Astrocyte (in vitro differentiated cells and primary cell): ENCODE measurements at places on chromosomes 5 and 9. TPM values are rescaled to one million over a fixed set of nuclear protein-coding genes. Genes with fewer than 3 reads are reported as not detected.
A peak's percentile ranks its signal among the peaks of the same experiment; 100 is the strongest.

- no peak for DNase-seq
These were observed 2.9 kb downstream of the DHX29 start for GRCh38 chr5:55304584-55304983.

DNA sequence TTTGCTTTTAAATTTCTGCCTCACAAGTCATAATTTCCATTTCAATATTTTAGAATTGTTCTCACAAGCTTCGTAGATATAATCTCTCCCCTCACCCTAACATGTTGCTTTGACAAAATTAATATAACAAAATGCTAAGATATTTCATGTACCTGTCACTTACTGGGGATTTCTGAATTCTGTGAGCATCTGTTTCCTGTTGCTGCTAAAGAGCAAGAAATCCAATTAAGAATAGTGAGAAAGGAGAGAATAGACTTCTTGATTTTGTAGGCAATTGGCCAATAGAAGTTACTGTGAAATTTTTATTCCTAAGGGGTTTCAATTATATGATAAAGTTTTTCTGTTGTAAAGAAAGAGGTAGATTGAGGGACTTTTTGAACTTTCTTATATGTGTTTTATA lies 796.5 kb upstream of the ARRDC3 start:
- DNase-seq = no peak

Gene SLC36A3
- total RNA-seq = not detected in 2 replicates

Gene CAMSAP1
- total RNA-seq = 27.3 and 34.8 TPM in 2 replicates

Gene PTPN3
- 0.79 and 1.1 TPM in 2 replicates for total RNA-seq

DNA sequence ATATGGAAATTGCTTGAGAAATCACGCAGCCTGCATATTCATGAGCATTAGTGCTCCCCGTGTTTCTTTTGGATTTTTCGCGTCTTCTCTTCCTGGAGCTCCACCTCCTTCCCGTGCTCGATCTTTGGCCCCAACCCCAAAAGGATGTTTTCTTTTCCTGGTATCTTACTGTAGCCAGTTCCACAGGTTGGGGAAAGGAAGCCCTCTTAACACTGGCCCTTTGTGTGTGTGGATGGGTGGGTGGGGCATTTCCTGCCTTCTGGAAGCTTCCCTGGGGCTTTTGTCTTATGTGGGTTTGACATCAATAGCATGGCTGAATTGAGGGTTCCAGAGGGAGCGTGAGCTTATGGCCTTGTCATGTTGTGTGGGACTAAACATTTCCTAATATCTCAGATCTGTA lies 21.9 kb downstream of the STXBP1 start:
- DNase-seq = no peak

DNA sequence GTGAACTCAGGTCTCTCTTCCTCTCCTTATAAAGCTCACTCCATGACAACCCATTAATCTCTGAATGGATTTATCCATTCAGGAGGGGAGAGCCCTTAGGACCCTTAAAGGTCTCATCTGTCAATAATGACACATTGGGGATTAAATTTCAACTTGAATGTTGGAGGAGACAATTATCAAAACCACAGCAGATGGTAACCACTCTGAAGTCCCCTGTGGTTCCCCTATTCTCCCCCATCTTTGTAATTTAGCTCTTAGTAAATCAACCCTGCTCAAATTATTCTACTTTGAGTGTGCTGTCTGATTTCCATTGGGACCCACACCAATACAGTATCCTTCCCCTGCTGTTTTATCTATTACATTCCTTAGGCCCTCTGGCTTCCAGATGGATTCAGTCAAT lies 72.0 kb upstream of the RAI14 start:
- no peak for DNase-seq

GRCh38 chr5:100901821-100902341 lies 1.2 kb downstream of the ST8SIA4 start:
- no peak for DNase-seq

Gene BTNL8
- not detected in 2 replicates for total RNA-seq

- DNase-seq = no peak
These were observed 33.0 kb downstream of the ERGIC1 start for GRCh38 chr5:172866802-172867748.

DNA sequence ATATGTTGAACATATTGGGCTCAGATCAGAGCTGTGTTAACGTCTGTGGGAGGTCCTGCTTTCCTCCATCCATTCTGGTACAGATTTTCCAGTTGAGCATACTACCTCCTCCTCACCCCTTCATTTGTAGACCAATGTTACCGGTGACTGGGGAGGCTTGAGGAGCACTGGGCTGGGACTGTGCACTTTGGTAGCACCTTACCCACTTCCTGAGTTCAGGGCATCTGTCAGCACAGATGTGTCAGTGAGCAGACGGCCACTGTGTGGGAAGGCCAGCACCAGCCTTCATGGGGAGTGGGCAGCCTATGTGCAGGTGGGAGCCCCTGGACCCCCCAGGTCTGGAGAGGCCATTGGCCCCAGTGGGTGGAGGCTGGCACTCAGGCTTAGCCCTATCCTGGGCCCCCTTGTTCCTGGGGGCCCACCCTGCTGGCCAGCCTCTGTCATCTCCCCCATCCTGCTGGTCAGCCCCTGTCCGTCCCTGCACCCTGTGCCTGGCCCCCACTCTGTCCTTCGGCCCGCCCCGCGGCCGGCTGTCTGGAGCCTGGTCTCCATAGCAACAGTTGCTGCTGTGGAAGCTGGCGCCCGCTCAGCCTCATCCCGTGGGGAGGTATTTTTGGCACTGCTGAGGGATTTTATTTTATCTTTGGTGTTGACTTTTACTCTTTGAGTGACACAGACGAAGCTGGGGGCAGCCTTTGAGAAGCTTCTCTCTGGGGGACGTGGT lies 21.3 kb downstream of the WNK2 start:
- peak; percentile 6 for DNase-seq

GRCh38 chr9:132590318-132591182 lies 8.1 kb downstream of the BARHL1 start:
- no peak for DNase-seq

Gene FOXD4L3
- total RNA-seq = not detected in 2 replicates

DNA sequence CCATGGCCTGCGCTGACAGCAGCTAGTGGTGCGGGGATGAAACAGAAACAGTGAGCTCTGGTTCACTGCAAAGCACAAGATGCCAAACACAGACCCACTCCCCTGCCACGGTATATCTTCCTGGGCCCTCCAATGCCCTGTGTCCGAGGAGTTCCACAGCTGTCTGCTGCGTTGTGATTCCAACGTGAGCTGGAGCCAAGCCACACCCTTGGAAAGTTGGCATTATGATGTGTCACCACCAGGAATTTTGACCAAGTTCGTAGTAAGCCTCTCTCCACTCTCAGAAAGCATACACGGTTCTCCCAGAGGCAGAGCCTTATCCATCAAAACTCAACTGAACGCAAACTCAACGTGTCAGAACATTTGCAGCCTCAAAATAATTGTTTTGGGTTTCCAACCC lies 55.6 kb downstream of the MACROH2A1 start:
- DNase-seq = no peak

- peak; percentile 78 for DNase-seq
These were observed 55.8 kb downstream of the LRSAM1 start for GRCh38 chr9:127506814-127507750.

GRCh38 chr5:177023303-177023664 lies 788 bp downstream of the ZNF346 start:
- DNase-seq = no peak

DNA sequence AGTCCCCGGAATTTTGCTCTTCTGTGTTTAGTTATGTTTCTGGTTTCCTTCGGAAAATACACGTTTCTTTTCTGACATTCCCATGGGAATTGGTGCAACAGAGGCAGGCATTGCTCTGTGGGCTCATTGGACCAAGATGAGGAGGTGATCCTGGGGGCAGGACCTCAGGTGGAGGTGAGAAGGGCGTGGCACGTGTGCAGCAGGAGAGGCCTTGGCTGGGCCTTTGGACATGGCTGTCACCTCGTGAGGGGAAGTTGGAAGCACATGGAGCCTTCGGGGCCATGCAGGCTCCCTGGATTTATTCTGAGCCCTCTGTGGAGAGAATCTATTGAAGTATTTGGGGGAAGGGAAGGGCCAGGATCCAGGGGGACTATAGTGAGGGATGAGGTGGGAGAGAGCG lies 44.5 kb downstream of the WNK2 start:
- DNase-seq = no peak

DNA sequence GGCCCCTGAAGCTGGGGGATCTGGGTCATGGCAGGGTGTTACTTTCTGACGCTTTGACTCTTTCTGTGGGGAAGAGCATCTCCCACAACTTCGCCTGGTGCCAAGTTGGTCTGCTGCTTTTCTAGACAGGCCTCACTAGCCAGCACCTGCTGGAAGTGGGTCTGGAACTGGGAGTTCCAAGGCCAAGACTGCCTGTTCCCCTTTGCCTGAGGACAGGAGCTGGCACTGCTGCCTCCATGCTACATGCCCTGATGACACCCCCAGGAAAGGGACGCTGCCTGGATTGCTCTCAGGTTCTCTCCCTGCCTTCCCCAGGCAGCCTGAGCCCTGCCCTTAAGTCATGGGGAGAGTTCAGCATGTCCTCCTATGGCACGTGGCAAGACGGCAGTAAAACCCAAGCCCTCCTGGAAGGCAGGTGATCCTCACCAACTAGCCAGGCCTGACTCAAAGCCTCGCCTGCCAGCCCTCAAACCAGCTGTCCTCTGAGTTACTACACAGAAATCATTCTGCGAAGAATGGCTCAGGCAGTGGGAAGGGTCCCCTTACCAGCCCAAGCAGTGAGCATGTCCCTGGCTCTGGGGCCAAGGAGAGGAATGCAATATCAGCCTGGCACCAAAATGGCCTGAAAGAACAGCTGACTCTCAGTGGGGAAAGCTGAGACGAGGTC lies 35.8 kb downstream of the SEC61B start:
- DNase-seq = no peak

- DNase-seq = no peak
These were observed 736.9 kb downstream of the TLE1 start for GRCh38 chr9:80952363-80952922.

DNA sequence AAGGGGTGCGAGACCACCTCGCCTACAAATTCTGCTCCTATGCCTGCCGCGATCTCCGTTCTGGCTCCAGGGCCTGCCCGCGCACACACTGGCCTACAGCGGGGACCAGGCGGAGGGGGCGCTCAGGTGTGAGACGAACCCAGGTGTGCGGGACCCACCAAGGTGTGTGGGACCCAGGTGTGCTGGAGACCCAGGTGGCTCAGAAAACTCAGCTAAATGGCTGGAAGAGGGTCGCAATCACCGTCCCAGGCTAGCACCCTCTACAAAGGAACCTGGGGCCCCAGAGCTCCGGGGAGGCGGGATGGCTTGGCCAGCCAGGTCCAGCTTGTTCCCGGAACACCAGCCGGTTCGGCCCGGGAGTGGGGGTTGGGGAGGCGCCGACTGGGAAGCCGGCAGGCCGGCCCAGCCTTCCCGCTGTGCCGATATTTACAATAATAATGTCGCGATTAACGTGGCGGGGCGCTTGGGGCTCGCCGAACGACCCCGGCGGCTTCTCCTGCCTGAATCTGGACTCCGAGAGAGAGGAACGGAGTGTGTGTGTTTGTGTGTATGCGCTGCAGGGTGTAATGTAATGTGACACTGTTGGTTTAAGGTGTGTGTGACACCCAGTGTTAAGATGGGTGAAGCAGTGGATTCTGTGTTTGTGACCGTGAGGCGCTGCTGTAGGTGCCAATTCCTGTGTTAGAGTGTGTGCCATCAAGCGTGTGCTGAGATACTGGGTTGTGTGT lies 1.4 kb downstream of the PCDH1 start:
- no peak for DNase-seq

GRCh38 chr5:149211566-149211965 lies 60.1 kb upstream of the AFAP1L1 start:
- DNase-seq = peak; percentile 92

Gene SHC3
- 3.1 and 4.6 TPM in 2 replicates for total RNA-seq

Gene NR5A1
- total RNA-seq = 0.26 TPM in 1 of 2 replicates, not detected in the other

Gene SMIM33
- not detected in 2 replicates for total RNA-seq

GRCh38 chr5:160087199-160087598 lies 32.1 kb downstream of the PWWP2A start:
- DNase-seq = no peak

GRCh38 chr5:159765135-159765433 lies 151.2 kb upstream of the ADRA1B start:
- peak; percentile 52 for DNase-seq

GRCh38 chr5:127192836-127193338 lies 97.7 kb upstream of the MEGF10 start:
- no peak for DNase-seq

DNA sequence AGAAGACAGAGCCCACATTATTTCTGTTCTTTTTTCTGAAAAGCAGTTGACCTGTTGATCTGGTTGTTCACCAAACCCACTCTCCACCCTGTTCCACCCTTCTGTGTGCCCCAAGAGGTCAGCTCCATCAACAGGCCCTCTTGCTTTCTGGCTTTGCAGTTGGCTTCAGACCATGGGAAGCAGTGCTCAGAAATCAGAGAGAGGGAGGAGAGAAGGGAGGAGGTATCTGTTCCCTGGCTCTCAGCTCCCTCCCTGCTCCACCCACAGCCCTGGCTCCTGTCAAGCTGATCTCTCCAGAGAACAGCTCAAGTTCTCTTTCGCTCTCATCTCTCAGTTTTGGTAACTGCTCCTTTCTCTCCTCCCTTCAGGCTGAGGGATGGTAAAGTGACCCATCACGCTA lies 144.2 kb upstream of the RAI14 start:
- no peak for DNase-seq

Gene PTGER4
- 4.8 and 8.6 TPM in 2 replicates for total RNA-seq

DNA sequence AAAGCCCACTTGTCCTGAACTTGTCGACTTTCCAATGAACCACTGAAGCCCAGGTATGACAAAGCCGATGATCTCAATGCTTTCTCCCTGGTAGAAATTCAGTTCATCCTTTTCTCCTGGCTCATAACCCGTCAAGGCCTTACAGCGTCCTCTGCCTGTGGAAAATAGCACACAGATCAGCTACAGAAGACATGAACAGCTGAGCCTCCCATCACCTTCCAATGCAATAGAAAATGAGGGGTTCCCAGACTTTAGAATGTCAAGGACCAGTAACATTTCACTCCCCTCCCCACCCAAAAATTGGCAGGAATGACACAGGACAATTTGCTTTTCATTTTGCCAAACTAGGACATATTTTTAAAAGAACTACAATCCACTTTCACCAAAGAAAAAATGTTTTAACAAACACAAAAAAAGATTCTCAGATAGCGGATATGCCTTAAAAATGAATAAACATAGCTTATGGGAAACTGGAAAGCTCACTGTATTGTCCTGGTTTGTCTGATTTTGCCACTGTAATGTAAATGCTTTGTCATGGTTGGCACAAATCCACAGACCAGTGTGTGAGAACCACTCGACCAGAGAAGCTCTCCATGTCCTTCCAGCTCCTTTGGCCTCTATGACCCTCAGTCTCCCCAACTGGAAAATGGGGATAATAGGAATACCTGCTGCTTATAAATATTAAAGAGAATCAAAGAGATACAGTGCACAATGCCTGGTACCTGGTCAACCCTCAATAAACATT lies 24.4 kb downstream of the SH3TC2 start:
- DNase-seq = no peak

DNA sequence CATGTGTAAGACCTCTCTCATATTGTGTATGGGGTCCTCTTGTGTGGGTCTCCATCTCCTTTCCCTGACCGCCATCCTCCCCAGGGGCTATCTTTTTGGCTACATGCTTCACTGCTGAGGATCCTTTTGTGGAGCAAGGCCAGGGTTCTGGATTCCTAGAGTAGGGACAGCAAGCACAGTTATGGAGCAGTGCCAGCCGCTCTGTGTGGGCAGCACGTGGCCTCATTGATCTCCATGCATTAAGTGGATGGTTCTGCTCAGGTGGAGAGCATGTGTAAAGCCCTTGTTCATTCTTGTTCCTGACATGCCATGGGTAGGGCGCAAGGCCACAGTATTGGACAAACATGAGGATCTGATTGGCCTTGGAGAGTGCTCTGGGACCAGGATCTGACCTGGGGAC lies 8.9 kb downstream of the PHF2 start:
- DNase-seq = no peak

- DNase-seq = peak; percentile 9
These were observed 479.7 kb downstream of the CETN3 start for GRCh38 chr5:89929834-89930233.

Gene HRH2
- 1.7 and 1.9 TPM in 2 replicates for total RNA-seq
